ENCODE measurements at places on chromosomes 1 and 21.

GRCh38 chr21:44658541-44658910, 794 bp downstream of the KRTAP12-3 start:
- no peak for DNase-seq

- no peak for DNase-seq
Observed at GRCh38 chr1:108041360-108042142, 76.6 kb upstream of the VAV3 start.

DNA sequence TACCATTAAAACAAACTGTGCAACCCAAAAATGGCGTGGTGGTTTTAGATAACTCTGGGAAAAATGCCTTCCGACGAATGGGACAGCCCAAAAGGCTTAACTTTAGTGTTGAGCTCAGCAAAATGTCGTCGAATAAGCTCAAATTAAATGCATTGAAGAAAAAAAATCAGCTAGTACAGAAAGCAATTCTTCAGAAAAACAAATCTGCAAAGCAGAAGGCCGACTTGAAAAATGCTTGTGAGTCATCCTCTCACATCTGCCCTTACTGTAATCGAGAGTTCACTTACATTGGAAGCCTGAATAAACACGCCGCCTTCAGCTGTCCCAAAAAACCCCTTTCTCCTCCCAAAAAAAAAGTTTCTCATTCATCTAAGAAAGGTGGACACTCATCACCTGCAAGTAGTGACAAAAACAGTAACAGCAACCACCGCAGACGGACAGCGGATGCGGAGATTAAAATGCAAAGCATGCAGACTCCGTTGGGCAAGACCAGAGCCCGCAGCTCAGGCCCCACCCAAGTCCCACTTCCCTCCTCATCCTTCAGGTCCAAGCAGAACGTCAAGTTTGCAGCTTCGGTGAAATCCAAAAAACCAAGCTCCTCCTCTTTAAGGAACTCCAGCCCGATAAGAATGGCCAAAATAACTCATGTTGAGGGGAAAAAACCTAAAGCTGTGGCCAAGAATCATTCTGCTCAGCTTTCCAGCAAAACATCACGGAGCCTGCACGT, 82.1 kb downstream of the PRDM2 start:
- no peak for DNase-seq

- no peak for DNase-seq
Observed at GRCh38 chr21:29230551-29231261, 68.0 kb upstream of the BACH1 start.

GRCh38 chr1:194342484-194343262, 1156.3 kb upstream of the B3GALT2 start:
- DNase-seq, result no peak

DNA sequence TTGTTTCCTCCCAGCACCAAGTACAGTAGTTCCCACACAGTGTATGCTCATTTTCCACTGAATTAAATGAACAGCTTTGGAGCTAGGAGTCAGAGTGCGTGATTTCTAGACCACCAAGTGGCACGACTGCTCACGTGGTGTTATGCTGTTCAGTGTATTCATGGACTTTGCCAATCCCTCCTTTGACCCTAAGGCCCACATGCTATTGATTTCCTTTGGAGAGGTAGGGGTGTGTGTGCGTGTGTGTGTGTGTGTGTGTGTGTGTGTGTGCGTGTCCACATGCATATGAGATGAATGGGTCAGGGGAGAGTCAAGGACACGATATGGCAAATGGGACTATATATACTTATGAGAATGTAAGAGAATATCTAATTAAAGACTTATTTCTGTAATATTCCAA, 177.2 kb downstream of the LMX1A start:
- no peak for DNase-seq

- DNase-seq, result no peak
Observed at GRCh38 chr1:59072583-59072947, 224.3 kb upstream of the FGGY start.

GRCh38 chr1:212233321-212233720, 51.9 kb upstream of the PPP2R5A start:
- DNase-seq, result no peak

GRCh38 chr1:51740652-51741051, 123.8 kb downstream of the OSBPL9 start:
- DNase-seq, result no peak
